Sigmoid colon (tissue), 7 donors: ENCODE measurements at places on chromosomes 6 and 20. TPM values are rescaled to one million over a fixed set of nuclear protein-coding genes. Genes with fewer than 3 reads are reported as not detected.

- H3K36me3 ChIP-seq = peaks cover 14% of the 10 kb centered on the region
- DNase-seq = no peak
- H3K27ac ChIP-seq = no peak overlapping the region
These were observed 125.7 kb downstream of the SLC23A2 start for GRCh38 chr20:4875578-4876067.

DNA sequence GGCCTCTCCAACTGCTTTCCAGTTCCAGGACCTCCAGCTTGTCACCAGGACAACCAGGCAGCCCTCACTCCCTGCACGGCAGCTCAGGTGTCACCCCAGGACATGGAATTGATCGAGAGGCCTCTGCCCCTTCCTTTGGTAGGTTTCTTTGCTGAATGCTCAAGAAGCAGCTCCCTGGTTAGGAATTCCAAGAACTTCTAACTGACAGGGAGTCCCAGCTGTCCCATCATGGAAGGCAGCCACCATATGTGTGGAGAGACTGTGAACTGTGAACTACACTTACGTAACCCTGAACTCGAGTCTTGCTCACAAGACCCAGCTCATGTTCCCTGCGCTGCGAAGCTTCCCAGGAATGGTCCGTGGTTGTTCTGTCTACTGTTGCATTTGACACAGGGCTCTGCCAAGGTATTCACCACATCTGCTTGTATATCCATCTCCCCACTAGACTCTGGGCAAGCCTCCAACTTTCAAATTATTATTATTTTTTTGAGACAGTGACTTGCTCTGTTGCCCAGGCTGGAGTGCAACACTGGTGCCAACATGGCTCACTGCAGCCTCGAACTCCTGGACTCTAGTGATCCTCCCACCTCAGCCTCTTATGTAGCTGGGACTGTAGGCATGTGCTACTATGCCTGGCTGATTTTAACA is 35.7 kb downstream of the MGME1 start:
- H3K27ac ChIP-seq = no peak overlapping the region
- no peak overlapping the region for H3K4me3 ChIP-seq
- no peaks in the 10 kb centered on the region for H3K27me3 ChIP-seq
- no peak for DNase-seq
- no peaks in the 10 kb centered on the region for H3K4me1 ChIP-seq

DNA sequence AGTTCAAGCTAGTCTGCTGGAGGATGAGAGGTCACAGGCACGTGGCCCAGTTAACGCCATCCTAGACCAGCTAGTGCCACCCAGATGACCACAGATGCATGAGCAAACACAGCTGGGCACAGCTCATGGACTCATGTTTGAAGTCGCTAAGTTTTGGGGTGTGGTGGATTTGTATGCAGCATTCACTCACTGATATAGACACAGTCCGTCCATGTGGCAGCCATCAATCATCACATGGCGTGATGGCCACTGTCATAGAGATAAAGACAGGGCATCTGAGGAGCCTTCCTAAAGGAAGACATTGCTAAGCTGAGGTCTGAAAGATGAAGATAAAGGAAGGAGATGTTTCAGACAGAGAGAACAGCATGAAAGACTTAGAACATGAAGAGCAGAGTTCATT is 154.4 kb upstream of the JAG1 start:
- DNase-seq = no peak
- H3K36me3 ChIP-seq = no peaks in the 10 kb centered on the region
- H3K27me3 ChIP-seq = no peaks in the 10 kb centered on the region
- H3K27ac ChIP-seq = no peak overlapping the region
- no peaks in the 10 kb centered on the region for H3K4me1 ChIP-seq

DNA sequence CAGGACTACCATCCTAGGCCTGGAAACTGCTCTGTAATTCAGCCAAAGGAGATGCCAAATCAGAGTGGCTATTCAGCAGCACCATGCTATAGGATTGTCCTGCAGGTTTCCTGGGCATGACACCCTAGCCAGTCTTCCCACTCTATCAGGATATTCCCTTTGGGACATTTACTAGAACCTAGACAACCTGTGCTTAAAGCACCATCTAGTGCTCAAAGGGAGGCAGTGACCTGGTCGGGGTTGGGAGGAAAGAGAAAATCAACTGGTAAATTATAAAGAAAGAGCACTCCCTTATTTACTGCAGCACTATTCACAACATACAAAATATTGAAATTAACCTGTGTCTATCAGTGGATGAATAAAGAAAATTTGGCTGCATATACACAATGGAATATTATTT is 67.2 kb upstream of the SMLR1 start:
- no peak for DNase-seq
- no peak overlapping the region for H3K4me3 ChIP-seq
- no peak overlapping the region for H3K27ac ChIP-seq
- no peaks in the 10 kb centered on the region for H3K4me1 ChIP-seq
- no peaks in the 10 kb centered on the region for H3K27me3 ChIP-seq
- no peaks in the 10 kb centered on the region for H3K36me3 ChIP-seq

DNA sequence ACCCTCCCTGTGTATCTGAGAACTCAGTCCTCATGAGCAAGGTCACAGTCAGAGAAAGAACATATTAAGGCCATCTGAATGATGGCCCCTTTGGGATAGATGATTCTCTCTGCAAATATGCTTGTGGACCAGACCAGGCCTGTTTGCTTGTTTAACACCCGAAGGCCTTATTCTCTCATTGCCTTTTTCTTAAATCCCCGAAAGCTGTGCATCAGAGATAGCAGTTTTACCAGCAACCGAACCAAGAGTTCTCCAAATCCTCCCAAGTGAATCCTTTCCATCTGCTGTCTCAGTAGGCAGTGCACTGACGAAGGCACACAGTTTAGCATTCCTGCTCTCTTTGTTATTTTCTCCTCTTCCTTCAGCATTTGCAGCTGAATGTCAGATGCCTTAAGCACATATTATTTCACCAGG is 79.8 kb downstream of the TRMT6 start:
- H3K36me3 ChIP-seq = no peaks in the 10 kb centered on the region
- no peak for DNase-seq
- no peaks in the 10 kb centered on the region for H3K27me3 ChIP-seq
- H3K4me3 ChIP-seq = no peak overlapping the region
- no peak overlapping the region for H3K27ac ChIP-seq

DNA sequence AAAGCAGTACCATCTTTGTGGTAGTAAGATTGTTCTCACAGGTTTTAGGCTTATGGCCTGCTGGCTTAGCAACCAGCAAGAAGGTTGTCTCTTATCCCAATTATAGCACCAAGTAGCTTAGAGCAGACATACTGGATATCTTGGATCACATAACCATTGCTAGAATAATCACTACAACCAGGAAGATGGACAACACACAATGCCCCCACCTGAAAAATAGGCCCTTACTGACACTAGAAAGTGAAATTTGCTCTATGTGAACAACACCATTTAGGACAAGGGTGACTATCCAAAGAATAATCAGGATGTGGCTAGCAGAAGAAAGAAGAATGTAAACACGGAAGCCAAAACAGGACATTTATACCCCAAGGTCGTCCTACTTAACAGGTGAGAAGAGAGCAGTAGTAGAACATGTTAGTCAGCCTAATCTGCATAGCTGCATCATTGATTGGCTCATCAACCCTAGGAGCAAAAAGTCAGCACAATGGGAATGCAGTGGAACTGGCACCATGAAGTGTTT is 172.7 kb upstream of the MARCKS start:
- no peaks in the 10 kb centered on the region for H3K36me3 ChIP-seq
- H3K27me3 ChIP-seq = no peaks in the 10 kb centered on the region
- H3K4me3 ChIP-seq = no peak overlapping the region
- no peak for DNase-seq

DNA sequence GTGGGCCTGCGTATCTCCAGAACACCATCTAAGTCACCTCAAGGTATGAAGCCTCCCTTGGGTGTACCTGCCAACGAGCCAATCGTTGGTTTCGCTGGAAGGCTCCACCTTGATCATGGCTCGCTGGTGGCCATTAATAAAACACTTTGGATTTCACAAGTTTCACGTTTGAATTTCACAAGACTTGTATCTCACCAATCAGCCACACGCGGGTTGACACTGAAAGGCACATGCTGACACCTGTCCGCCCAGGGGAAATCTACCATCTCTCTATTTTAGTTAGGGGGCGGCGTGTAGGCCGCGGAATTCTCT is 586 bp upstream of the HMGA1 start:
- H3K27ac ChIP-seq = peak overlapping the region; percentile 91
- peak; percentile 70 for DNase-seq
- H3K36me3 ChIP-seq = no peaks in the 10 kb centered on the region
- no peaks in the 10 kb centered on the region for H3K27me3 ChIP-seq

Gene HRH3
- not detected for polyA plus RNA-seq

Gene F13A1
- polyA plus RNA-seq = 37.0 TPM

Gene MBOAT1
- polyA plus RNA-seq = 2.4 TPM

Gene APOBEC2
- polyA plus RNA-seq = not detected
